ENCODE measurements at places on chromosomes 2 and 18. TPM values are rescaled to one million over a fixed set of nuclear protein-coding genes. Genes with fewer than 3 reads are reported as not detected.

DNA sequence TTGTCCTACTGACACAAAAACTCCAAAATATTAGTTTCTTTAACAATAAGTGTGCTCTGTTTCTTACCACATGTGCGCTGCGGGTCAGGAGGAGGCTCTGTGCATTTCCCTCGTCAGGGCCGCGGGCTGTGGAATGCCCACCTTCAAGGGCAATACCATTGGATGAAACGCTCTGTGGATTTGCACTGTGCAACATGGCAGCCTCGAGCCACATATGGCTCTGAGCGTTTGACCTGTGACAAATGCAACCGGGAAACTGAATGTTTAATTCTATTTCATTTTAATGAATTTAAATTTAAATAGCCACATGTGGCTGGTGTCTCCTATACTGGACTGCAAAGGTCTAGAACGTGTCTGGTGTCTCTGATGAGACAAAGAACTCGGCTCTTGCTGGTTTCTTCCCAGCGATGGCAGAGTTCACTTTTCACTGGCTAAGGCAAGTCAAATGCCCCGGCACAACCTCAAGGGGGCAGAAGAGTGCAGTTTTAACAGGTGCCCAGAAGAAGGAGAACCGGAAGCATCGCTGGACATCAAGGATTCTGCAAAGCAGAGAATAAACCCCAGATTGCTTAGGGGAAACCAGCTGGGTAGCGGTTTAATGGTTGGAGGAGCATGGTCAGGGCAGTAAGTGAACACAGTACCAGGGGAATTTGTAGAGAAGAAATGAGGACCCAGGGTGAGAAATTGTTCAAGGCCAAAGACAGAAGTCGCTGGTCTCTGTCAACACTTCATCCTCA lies 37.0 kb upstream of the TMEM18 start:
- no peak overlapping the region for H3K27ac ChIP-seq
- no peaks in the 10 kb centered on the region for H3K36me3 ChIP-seq

- H3K4me3 ChIP-seq = no peak overlapping the region
- H3K4me1 ChIP-seq = peaks cover 28% of the 10 kb centered on the region
- H3K27ac ChIP-seq = peak overlapping the region; percentile 10
- DNase-seq = no peak
Observed at GRCh38 chr2:43314299-43314927, 88.0 kb upstream of the ZFP36L2 start.

GRCh38 chr18:31648966-31649429 lies 35.4 kb downstream of the B4GALT6 start:
- H3K27me3 ChIP-seq = no peaks in the 10 kb centered on the region
- no peaks in the 10 kb centered on the region for H3K4me1 ChIP-seq
- no peak overlapping the region for H3K4me3 ChIP-seq
- H3K36me3 ChIP-seq = no peaks in the 10 kb centered on the region

DNA sequence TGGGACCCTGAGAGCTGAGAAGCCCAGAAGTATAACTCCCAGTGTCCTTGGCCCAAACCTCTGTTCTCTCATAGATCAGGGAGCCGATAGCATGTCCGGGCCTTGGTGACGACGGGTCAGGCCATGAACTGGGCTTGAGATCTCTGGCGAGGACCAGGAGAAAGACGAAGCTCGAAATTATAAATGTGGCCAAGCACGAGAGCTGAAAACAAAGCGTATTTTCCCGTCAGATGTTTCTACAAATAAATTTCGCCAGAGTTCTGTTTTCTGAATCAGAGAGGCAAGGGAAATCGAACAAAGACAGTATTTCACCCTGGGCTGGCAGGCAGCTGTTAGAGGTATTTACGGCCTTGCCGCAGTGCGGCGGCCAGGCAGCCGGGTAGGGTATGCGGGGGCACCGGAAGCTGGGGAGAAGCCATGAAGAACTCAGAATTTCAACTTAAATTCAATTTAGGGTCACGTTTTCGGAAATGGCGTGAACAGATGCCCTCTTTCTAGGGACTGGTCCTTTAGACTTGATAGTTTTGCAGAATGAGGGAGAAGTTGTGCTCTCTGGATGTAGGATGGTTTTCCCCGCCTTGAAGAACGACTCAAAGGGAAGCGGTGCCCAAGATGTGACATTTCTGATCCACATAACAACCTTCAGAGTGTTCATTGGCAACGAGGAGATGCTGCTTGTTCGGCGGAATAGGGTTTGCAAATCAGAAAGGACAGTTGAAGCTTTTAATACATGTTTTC lies 9.6 kb downstream of the HOXD8 start:
- peak overlapping the region; percentile 61 for H3K4me3 ChIP-seq
- no peaks in the 10 kb centered on the region for H3K36me3 ChIP-seq
- DNase-seq = peak; percentile 56
- peak overlapping the region; percentile 78 for H3K27ac ChIP-seq
- peaks cover 50% of the 10 kb centered on the region for H3K4me1 ChIP-seq
- peaks cover 89% of the 10 kb centered on the region for H3K27me3 ChIP-seq

DNA sequence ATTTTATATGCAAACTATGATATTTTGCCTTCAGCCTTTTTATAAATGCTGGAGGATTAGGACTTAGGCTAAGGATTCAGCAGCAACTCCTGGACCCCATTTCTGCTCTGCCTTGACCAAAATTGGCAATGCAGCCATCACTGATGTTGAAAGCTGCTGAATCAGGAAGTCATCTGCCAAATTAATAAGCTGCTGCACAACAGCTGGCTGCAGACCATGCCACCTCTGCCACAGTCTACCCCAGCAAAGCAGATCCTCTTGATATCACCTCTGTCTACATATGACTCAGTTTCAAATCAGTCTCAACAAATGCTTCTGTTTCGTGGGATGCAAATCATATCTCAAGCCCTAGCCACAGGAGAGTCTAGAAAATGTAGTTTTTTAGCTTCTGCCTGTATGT lies 7.1 kb upstream of the SOS1 start:
- peaks cover 30% of the 10 kb centered on the region for H3K4me1 ChIP-seq
- no peaks in the 10 kb centered on the region for H3K27me3 ChIP-seq
- no peak overlapping the region for H3K27ac ChIP-seq
- no peak for DNase-seq

DNA sequence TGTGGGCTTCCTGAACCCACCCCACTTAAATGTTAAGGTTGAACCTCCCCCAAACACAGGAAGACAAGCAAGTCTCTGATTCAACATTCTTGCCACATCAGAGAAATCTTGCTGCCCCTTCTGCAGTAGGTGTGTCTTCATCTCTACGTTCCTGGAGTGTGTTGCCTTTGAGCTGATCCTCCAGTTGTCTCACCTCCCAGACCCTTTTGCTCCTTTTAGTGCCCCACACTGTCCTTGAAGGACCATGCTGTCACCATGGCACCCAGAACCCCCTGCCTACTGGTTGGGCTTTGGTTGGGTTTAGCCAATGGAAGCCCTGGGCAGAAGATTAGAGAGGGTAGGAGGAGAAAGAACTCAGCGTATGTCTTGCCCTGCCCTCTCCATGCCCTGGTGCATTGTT lies 10.7 kb downstream of the CAB39 start:
- no peak overlapping the region for H3K4me3 ChIP-seq
- no peak overlapping the region for H3K27ac ChIP-seq
- H3K4me1 ChIP-seq = peaks cover 16% of the 10 kb centered on the region
- no peaks in the 10 kb centered on the region for H3K27me3 ChIP-seq
- peaks cover 19% of the 10 kb centered on the region for H3K36me3 ChIP-seq

DNA sequence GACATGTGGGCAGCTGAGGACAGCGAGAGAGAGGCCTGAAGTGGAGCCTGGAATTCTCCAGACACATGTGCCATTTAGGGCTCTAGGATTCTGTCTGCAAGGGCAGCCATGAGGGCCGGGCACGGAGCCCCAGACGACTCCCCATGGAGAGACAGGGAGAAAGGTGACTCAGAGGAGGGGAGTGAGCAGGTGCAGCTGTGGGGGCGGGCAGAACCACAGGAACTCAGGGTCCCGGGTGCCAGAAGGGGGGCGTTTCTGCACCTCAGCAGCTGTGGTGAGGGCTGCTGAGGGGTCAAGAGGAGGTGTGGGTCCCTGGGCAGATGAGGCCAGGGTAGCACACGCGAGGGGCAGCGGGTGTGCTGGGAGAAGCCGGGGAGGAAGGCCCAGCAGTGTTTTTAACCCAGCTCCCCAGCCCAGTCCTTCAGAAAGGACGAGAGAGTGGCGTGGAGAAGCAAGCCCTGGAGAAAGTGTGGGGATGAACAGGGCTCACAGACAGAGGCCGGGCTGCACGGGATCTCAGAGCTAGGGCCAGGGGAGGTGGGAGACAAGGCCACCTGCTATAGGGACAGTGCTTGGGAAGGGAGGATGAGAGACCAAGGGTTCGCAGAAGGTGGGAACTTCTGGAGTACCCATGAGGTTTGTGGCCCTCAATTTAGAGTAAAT lies 7.6 kb downstream of the GPR17 start:
- peaks cover 10% of the 10 kb centered on the region for H3K36me3 ChIP-seq
- H3K27me3 ChIP-seq = no peaks in the 10 kb centered on the region
- no peak overlapping the region for H3K4me3 ChIP-seq

DNA sequence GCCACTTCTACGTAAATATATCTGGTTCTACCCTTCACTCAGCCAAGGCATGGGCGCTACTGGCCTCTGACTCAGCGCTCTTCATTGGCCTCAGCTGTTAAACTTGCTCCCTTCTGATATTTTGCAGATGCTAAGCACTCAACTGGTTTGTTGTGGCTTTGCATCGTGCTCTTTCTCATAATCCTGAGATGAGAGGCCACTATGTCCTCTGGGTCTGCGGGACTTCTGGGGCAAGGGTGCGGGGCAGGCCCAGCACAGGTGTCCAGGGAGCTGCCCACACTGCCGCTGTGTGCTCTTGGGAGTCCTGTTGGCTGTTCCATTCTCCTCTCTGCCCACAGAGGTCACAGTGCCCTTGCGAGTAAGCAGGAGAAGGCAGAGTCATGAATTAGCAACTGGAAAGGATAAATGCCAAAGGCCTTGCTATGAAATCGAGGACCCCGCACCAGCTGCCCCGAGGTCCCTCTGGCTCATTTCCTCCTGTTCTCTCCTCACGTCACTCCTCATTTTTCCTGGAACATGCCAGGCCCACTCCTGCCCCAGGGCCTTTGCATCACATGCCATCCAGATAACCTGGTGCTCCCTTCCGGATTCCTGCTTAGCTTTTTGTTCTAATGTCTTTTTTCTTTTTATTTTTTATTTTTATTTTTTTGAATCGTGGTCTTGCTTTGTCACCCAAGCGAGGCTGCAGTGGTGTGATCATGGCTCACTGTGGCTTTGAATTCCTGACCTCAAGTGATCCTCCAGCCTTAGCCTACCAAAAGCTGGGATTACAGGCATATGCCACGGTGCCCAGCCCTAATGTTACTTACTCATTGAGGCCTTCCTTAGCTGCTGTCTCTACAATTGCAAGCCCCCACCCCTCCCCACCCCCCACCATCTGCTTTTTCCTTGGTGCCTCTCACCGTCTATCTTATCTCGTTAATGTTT lies 34.9 kb upstream of the MAT2A start:
- no peaks in the 10 kb centered on the region for H3K27me3 ChIP-seq
- H3K4me1 ChIP-seq = peaks cover 38% of the 10 kb centered on the region
- H3K36me3 ChIP-seq = no peaks in the 10 kb centered on the region
- H3K4me3 ChIP-seq = no peak overlapping the region

GRCh38 chr2:176087330-176088047 lies 3.7 kb upstream of the EVX2 start:
- no peak overlapping the region for H3K27ac ChIP-seq
- H3K4me3 ChIP-seq = no peak overlapping the region
- DNase-seq = no peak
- no peaks in the 10 kb centered on the region for H3K36me3 ChIP-seq
- peaks cover 46% of the 10 kb centered on the region for H3K4me1 ChIP-seq

- H3K4me1 ChIP-seq = peaks cover 11% of the 10 kb centered on the region
- no peaks in the 10 kb centered on the region for H3K36me3 ChIP-seq
- DNase-seq = no peak
- H3K27me3 ChIP-seq = no peaks in the 10 kb centered on the region
- no peak overlapping the region for H3K4me3 ChIP-seq
Observed at GRCh38 chr18:54229421-54230059, 5.1 kb upstream of the MBD2 start.

- no peak for DNase-seq
- no peak overlapping the region for H3K4me3 ChIP-seq
- H3K27ac ChIP-seq = no peak overlapping the region
- no peaks in the 10 kb centered on the region for H3K27me3 ChIP-seq
- H3K36me3 ChIP-seq = peaks cover 3% of the 10 kb centered on the region
Observed at GRCh38 chr2:100411841-100412292, 5.6 kb downstream of the CHST10 start.

- DNase-seq = no peak
- H3K36me3 ChIP-seq = no peaks in the 10 kb centered on the region
- H3K4me3 ChIP-seq = no peak overlapping the region
- no peaks in the 10 kb centered on the region for H3K4me1 ChIP-seq
- no peak overlapping the region for H3K27ac ChIP-seq
Observed at GRCh38 chr18:40821596-40822243, 1133.3 kb upstream of the PIK3C3 start.

GRCh38 chr2:229335330-229335729 lies 64.2 kb upstream of the PID1 start:
- no peaks in the 10 kb centered on the region for H3K27me3 ChIP-seq
- no peak overlapping the region for H3K4me3 ChIP-seq
- H3K4me1 ChIP-seq = peaks cover 17% of the 10 kb centered on the region
- H3K27ac ChIP-seq = no peak overlapping the region
- H3K36me3 ChIP-seq = no peaks in the 10 kb centered on the region
- DNase-seq = no peak

GRCh38 chr2:38748943-38749804 lies 2.0 kb downstream of the SRSF7 start:
- no peak for DNase-seq
- H3K36me3 ChIP-seq = peaks cover 51% of the 10 kb centered on the region
- H3K4me3 ChIP-seq = peak overlapping the region; percentile 93
- no peak overlapping the region for H3K27ac ChIP-seq
- H3K27me3 ChIP-seq = no peaks in the 10 kb centered on the region

- H3K36me3 ChIP-seq = no peaks in the 10 kb centered on the region
- H3K27ac ChIP-seq = no peak overlapping the region
- no peak for DNase-seq
- H3K4me3 ChIP-seq = no peak overlapping the region
- H3K4me1 ChIP-seq = no peaks in the 10 kb centered on the region
- no peaks in the 10 kb centered on the region for H3K27me3 ChIP-seq
Observed at GRCh38 chr2:167134381-167135072, 246.2 kb downstream of the XIRP2 start.

DNA sequence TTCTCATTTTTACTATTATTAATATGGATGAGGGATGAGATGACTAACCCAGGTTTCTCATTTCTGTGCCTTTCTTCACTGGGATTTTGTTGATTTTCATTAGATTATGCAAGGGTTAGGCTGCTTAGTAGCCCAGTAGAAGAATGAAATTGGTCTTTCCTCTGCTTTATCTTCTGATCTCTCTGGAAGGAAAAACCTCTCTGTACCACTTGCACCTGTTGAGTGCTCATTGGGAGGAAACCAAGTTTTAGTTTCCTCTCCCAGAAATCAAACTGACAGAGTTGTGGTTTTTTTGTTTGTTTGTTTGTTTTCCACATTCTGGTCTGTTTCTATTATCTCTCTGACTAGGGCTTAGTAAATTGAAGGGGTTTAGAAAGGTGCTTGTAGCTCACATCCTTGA lies 60.8 kb downstream of the KIAA1328 start:
- no peaks in the 10 kb centered on the region for H3K36me3 ChIP-seq
- DNase-seq = no peak
- no peak overlapping the region for H3K4me3 ChIP-seq
- H3K4me1 ChIP-seq = no peaks in the 10 kb centered on the region

- peak overlapping the region; percentile 37 for H3K4me3 ChIP-seq
- DNase-seq = peak; percentile 73
- H3K27ac ChIP-seq = peak overlapping the region; percentile 72
- no peaks in the 10 kb centered on the region for H3K36me3 ChIP-seq
- H3K27me3 ChIP-seq = no peaks in the 10 kb centered on the region
Observed at GRCh38 chr2:64405581-64406406, 48.2 kb upstream of the LGALSL start.

GPR45 gene
- not detected for total RNA-seq

RTP5 gene
- total RNA-seq = not detected

HNMT gene
- total RNA-seq = 28.5 TPM

SPDYA gene
- 0.26 TPM for total RNA-seq

ALK gene
- 0.32 TPM for total RNA-seq

All from suprapubic skin (tissue), 4 donors.